RKO (cell line): ENCODE measurements at places on chromosomes 6 and 20.

GRCh38 chr6:136750696-136751521, 41.4 kb downstream of the MAP3K5 start:
- DNase-seq = no peak

DNA sequence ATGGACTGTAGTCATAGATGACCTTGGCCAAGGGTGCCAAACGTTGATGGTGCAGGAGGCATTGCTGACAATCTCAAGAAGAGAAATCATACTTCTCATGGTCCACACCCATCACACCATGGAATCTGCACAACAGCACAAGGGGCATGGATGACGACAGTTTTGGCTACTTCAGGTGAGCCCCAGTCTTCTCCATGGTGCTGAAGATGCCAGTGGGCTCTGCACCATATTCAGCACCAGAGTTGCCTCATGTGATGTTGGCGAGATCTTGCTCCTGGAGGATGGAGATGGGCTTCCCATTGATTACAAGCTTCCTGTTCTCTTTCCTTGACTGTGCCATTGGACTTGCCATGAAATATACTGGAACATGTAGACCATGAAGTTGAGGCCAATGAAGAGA, 188.9 kb downstream of the NRN1 start:
- no peak for DNase-seq

DNA sequence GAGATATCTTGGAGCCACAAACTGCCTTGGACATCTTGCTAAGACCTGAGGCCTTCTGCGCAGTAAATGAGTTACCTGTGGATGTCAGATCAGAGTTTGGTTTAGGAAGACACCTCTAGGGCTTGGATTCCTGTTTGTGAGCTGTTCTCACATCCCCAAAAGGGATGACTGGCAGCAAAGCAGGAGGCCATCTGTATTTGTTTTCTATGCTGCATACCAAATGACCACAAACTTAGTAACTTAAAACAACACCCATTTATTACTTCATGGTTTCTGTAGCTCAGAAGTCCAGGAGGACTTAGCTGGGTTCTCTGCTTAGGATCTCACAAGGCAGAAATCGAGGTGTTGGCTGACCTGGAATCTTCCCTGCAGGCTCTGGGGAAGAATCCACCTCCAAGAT, 116.7 kb downstream of the UNC5CL start:
- no peak for DNase-seq

DNA sequence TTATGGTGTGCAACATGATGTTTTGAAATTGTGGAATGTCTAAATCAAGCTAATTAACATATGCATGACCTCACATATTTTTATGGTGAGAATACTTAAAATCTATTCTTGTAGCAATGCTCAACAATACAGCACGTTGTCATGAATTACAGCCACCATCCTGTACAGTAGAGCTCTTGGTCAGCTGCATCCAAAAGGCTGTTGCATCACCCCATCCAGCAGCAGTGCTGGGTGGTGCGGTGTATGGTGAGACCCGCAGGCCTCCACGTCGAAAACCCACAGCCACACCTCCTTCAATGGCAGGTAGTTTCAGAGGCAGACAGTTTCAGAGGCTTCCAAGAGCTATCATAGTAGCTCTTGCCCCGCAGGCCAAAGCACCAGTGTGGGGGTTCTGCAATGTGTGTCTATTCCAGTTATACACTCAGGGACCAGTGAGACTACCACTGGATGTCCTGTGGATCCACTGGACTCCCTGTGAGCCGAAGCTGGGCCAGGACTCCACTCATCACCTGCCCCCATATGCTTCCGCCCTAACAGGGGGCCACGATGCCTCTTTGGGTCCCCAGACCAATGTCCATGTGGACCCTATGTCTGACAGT, 23.4 kb downstream of the PACSIN1 start:
- no peak for DNase-seq

GRCh38 chr6:86820750-86821149, 116.6 kb upstream of the HTR1E start:
- DNase-seq = no peak

- DNase-seq = no peak
Observed at GRCh38 chr6:20769631-20770030, 235.4 kb downstream of the CDKAL1 start.

- DNase-seq = no peak
Observed at GRCh38 chr6:165119231-165120020, 190.0 kb downstream of the C6orf118 start.
